Activated naive CD8-positive, alpha-beta T cell treated with anti-CD3 and anti-CD28 coated beads, Interleukin-2, amount 10 ng/mL, durations not matched to agents 7 days and 5 days (primary cell): ENCODE measurements at places on chromosomes 13 and 19. TPM values are rescaled to one million over a fixed set of nuclear protein-coding genes. Genes with fewer than 3 reads are reported as not detected.

Gene CKM
- not detected for total RNA-seq

Gene GPC5
- total RNA-seq = 0.14 TPM

Gene ZNF415
- total RNA-seq = 1.5 TPM

Gene ZNF285
- total RNA-seq = 3.3 TPM

Gene ATXN8OS
- not detected for total RNA-seq

Gene AP1M2
- not detected for total RNA-seq

Gene MADCAM1
- 1.0 TPM for total RNA-seq

Gene CGB1
- total RNA-seq = not detected

Gene OR7D2
- not detected for total RNA-seq

Gene PLEKHG2
- total RNA-seq = 65.9 TPM

Gene C19orf47
- 21.8 TPM for total RNA-seq

Gene PDX1
- total RNA-seq = not detected

Gene CGB7
- not detected for total RNA-seq

Gene COL4A2
- not detected for total RNA-seq

Gene OR10H5
- total RNA-seq = not detected

Gene RNF17
- total RNA-seq = not detected

Gene ADAMTSL5
- 1.8 TPM for total RNA-seq

Gene DPRX
- total RNA-seq = not detected

Gene ZIM2
- not detected for total RNA-seq

Gene ZNF534
- total RNA-seq = not detected

Gene CACNG6
- not detected for total RNA-seq

Gene ETV2
- 1.9 TPM for total RNA-seq

Gene SYDE1
- total RNA-seq = 0.34 TPM

Gene SIN3B
- 49.3 TPM for total RNA-seq

Gene IZUMO2
- total RNA-seq = not detected

Gene RAB20
- 8.8 TPM for total RNA-seq

Gene SBSN
- total RNA-seq = not detected

Gene ZNF738
- 13.9 TPM for total RNA-seq

Gene LGALS4
- total RNA-seq = 4.0 TPM

Gene GCDH
- total RNA-seq = 39.7 TPM

Gene SMIM44
- total RNA-seq = not detected

Gene PDE4A
- 28.2 TPM for total RNA-seq

Gene LGALS7B
- total RNA-seq = not detected

Gene KLHL1
- total RNA-seq = not detected

Gene MICU2
- total RNA-seq = 36.2 TPM

Gene ZNF446
- 10.9 TPM for total RNA-seq

Gene IGFLR1
- total RNA-seq = 63.0 TPM

Gene CDC34
- 51.5 TPM for total RNA-seq

Gene SNAPC2
- 20.7 TPM for total RNA-seq

Gene ADGRE3
- not detected for total RNA-seq

Gene TSHZ3
- total RNA-seq = 1.00 TPM

Gene SULT2A1
- not detected for total RNA-seq

Gene CGB2
- not detected for total RNA-seq

Gene ATCAY
- total RNA-seq = not detected

Gene PRR20D
- not detected for total RNA-seq

Gene GGACT
- 3.1 TPM for total RNA-seq

Gene SLC27A1
- total RNA-seq = 8.4 TPM

Gene LGALS7
- total RNA-seq = not detected

Gene IQCN
- 5.2 TPM for total RNA-seq

Gene SGCG
- not detected for total RNA-seq

Gene ICAM5
- 0.83 TPM for total RNA-seq

Gene PCSK4
- total RNA-seq = 6.7 TPM
